ENCODE measurements at places on chromosomes 7 and 10. TPM values are rescaled to one million over a fixed set of nuclear protein-coding genes. Genes with fewer than 3 reads are reported as not detected.

GRCh38 chr10:24891823-24892222, 60.6 kb downstream of the PRTFDC1 start:
- no peak for DNase-seq
- H3K27me3 ChIP-seq: no peaks in the 10 kb centered on the region
- H3K36me3 ChIP-seq: no peaks in the 10 kb centered on the region
- no peaks in the 10 kb centered on the region for H3K4me1 ChIP-seq
- no peak overlapping the region for H3K27ac ChIP-seq
- no peak overlapping the region for H3K4me3 ChIP-seq

DNA sequence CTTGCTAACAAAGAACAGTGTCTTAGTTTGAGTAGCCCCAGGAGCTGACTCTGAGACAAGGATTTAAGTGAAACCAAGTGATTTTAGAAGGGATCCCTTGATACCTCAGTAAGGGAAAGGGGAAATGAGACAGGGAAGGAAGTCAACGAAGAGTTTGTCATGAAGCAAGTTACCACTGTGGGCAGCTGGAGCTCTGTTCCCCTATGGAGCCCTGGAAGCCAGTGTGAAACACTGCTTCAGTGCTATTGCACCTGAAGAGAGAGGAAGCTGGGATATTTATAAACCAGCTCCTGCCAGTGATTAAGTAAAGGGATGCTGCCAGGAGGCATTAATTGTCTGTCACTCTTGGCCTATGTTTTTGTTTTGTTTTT, 58.9 kb upstream of the WAPL start:
- no peak overlapping the region for H3K4me3 ChIP-seq
- H3K27me3 ChIP-seq: no peaks in the 10 kb centered on the region
- H3K36me3 ChIP-seq: no peaks in the 10 kb centered on the region
- no peak for DNase-seq

DNA sequence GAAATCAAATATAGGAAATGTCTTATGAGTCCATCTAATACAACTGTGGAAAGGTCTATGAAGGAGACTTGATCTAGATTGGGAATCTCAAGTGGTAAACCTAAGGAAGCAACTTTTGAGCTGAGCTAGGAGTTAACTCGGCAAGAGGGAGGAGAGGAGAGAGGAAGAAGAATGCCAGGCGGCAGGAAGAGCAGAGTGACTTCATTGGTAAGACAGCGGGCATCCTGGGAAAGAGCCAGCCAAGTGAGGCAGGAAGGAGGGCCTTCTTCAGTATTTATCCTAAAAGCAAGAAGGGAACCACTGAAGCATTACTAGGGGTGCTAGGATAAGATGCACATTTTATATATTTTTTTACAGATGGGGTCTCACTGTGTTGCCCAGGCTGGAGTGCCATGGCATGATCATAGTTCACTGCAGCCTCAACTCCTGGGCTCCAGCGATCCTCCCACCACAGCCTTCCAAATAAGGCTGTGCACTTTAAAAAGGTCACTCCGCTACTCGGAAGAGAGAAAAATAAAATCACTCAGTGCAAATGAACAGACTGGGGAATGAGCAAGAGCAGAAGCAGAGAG, 2.0 kb downstream of the BCL7B start:
- no peak overlapping the region for H3K27ac ChIP-seq
- H3K36me3 ChIP-seq: peaks cover 5% of the 10 kb centered on the region
- no peak overlapping the region for H3K4me3 ChIP-seq
- DNase-seq: no peak

DNA sequence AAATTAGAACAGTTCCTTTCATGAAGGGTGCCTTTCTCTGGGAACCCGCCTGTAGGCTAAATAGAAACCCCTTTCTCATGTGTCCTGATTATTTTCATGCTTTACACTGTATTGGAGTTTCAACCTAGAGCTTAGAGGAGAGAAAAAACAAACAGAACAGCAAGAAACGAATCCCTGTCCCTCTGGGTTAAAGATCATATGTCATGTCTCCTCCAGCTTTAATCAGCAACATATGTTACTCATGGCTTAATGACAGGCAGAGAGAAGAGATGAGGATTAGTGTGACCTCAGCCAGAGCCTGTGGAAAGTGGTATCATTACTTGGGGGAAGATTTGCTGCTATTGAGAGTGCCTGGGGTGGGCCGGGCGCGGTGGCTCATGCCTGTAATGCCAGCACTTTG, 32.1 kb downstream of the CRCP start:
- no peak overlapping the region for H3K27ac ChIP-seq
- peaks cover 18% of the 10 kb centered on the region for H3K36me3 ChIP-seq
- no peak overlapping the region for H3K4me3 ChIP-seq
- no peaks in the 10 kb centered on the region for H3K4me1 ChIP-seq

GRCh38 chr10:80186364-80187012, 18.8 kb downstream of the ANXA11 start:
- H3K27me3 ChIP-seq: no peaks in the 10 kb centered on the region
- no peaks in the 10 kb centered on the region for H3K4me1 ChIP-seq
- H3K4me3 ChIP-seq: no peak overlapping the region
- no peak for DNase-seq

DNA sequence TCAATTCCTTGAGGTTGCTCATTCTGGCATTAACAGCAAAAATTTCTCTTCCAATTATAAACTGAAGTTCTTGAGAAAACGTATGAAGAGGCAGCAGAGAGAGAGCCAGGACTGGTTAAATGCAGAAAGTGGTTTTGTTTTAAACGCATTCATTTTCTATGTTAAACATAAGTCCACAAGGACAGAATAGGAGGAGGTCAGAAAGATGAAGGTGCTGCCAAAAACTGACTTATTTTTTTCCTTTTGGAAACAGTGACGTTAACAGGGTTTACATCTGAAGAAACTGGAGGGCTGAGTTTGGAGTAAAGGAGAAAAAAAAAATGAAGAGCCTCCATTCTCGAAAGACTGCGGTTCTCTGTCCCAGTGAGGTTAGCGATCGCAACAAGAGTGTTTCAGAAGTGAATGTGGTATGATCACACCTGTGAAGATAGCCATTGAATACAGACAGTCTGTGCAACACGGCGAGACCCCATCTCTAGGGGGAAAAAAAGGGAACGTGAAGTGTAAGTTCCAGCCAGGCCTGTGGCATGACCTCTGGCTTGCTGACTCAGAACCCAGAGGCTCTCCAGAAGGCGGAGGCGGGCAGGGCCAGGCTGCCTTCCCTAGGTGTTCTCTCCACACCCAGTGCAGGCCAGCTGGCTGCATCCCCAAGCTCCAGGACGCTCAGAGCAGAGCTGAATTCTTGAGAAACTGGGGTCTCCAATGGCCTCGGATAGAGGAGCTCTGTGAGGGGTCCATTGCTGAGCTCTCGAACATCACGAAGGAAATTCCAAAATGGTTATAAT, 84.0 kb downstream of the CHST15 start:
- no peak overlapping the region for H3K4me3 ChIP-seq
- DNase-seq: no peak
- H3K27ac ChIP-seq: no peak overlapping the region
- peaks cover 8% of the 10 kb centered on the region for H3K4me1 ChIP-seq
- no peaks in the 10 kb centered on the region for H3K36me3 ChIP-seq

GRCh38 chr7:132709971-132710567, 133.8 kb upstream of the PLXNA4 start:
- H3K4me3 ChIP-seq: no peak overlapping the region
- peak; percentile 74 for DNase-seq
- no peaks in the 10 kb centered on the region for H3K4me1 ChIP-seq
- no peaks in the 10 kb centered on the region for H3K36me3 ChIP-seq
- H3K27me3 ChIP-seq: no peaks in the 10 kb centered on the region

HKDC1 gene
- not detected for total RNA-seq

Measured in GM23338 (cell line).